ENCODE measurements at places on chromosomes 2 and 18. TPM values are rescaled to one million over a fixed set of nuclear protein-coding genes. Genes with fewer than 3 reads are reported as not detected.

Gene GCKR
- not detected for total RNA-seq

Gene OXER1
- total RNA-seq = 5.4 TPM

Gene LRP1B
- 7.3 TPM for total RNA-seq

Gene RALB
- total RNA-seq = 75.0 TPM

Gene NXPH2
- total RNA-seq = not detected

Gene HAAO
- total RNA-seq = 18.5 TPM

Gene XIRP2
- total RNA-seq = not detected

Gene RAMP1
- total RNA-seq = 461 TPM

Gene MDH1B
- 1.3 TPM for total RNA-seq

Gene CSRNP3
- 5.9 TPM for total RNA-seq

DNA sequence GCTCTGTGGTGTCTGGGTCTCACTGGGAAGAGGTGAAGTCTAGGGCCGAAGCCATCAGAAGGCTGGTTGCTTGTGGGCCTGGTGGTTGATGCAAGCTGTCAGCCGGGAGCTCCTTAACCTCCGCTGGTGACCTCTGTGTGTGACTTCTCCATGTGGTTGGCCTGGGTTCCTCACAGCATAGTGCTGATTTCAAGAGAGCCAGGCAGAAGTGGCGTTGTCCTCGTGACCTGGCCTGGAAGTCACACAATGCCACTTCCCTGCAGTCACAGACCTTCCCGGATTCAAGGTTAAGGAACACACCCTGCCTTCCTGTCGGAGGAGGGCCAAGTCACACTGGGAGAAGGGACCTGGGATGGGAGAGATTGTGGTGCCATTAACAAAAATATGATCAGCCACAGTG, 303.7 kb upstream of the HS6ST1 start:
- H3K4me1 ChIP-seq = no peaks in the 10 kb centered on the region
- no peaks in the 10 kb centered on the region for H3K36me3 ChIP-seq
- no peaks in the 10 kb centered on the region for H3K27me3 ChIP-seq
- DNase-seq = no peak

DNA sequence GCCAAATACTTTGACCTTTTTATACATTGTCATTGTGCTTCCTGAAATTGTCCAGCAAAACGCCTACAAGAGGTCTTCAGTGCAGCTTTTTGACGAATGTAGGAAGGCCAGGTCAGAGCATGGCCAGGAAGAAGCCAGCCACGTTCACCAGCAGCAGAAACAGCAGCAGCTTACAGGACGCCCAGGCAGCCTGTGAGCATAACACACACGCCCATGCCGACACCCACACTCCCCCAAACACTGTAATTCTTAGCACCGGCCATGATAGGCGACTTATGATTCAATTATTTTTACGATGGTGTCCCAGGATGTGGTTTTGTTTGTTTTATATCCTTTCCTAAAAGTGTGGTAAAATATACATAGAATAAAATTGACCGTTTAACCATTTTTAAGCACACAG, 249.1 kb upstream of the SALL3 start:
- H3K27me3 ChIP-seq = no peaks in the 10 kb centered on the region
- no peak overlapping the region for H3K27ac ChIP-seq
- no peak for DNase-seq
- H3K36me3 ChIP-seq = no peaks in the 10 kb centered on the region

GRCh38 chr18:55300936-55301531, 287.0 kb downstream of the TCF4 start:
- no peaks in the 10 kb centered on the region for H3K36me3 ChIP-seq
- no peaks in the 10 kb centered on the region for H3K27me3 ChIP-seq
- H3K4me1 ChIP-seq = peaks cover 20% of the 10 kb centered on the region
- peak overlapping the region; percentile 28 for H3K27ac ChIP-seq
- DNase-seq = no peak

- H3K4me3 ChIP-seq = no peak overlapping the region
- no peak for DNase-seq
- no peak overlapping the region for H3K27ac ChIP-seq
- H3K27me3 ChIP-seq = no peaks in the 10 kb centered on the region
- H3K4me1 ChIP-seq = no peaks in the 10 kb centered on the region
These were observed 17.6 kb downstream of the OSBPL6 start for GRCh38 chr2:178211943-178212342.
